ENCODE measurements at places on chromosomes 6 and 20.

DNA sequence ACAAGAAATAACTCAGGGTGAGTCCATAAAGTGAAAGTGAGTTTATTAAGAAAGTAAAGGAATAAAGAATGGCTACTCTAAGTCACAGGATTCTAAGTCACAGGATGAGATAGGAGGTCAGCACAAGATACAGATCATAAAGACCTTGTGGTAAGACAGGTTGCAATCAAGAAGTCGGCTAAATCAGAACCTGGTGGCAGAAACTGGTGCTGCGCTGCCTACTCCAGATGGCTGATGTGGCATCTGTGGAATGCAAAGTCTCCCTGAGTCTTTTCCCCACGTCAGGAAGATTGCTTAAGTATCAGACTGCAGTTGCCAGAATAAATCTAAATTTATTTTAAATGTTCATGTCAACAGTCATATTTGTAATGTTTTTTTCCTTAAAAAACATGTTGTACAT is 10.7 kb upstream of the KCNK15 start:
- H3K4me3 ChIP-seq = no peak overlapping the region
- peaks cover 14% of the 10 kb centered on the region for H3K27me3 ChIP-seq
- no peaks in the 10 kb centered on the region for H3K36me3 ChIP-seq
- no peaks in the 10 kb centered on the region for H3K4me1 ChIP-seq
- H3K27ac ChIP-seq = no peak overlapping the region

DNA sequence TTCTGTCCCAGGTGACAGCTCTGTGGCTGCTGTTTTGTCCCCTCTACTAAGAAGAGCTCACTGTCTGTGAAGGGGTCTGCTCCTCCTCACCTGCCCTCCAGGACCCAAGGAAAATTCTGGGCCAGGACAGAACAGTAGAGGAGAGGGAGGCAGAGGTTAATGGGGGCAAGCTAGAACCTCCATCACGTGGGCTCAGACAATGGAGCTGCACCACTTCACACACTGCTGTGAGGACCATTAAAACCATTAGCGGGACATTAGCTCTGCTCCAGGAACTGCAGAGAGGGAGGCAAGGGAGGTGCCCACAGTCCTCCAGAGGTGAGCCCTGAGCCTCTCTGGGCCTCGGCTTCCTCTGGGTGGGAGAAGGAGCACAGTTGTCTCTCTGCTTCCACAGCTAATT is 78.4 kb downstream of the NOL4L start:
- no peaks in the 10 kb centered on the region for H3K27me3 ChIP-seq
- H3K4me1 ChIP-seq = peaks cover 22% of the 10 kb centered on the region
- H3K36me3 ChIP-seq = peaks cover 49% of the 10 kb centered on the region
- no peak overlapping the region for H3K4me3 ChIP-seq

GRCh38 chr6:74166849-74167248 is 470.8 kb downstream of the CD109 start:
- no peak overlapping the region for H3K27ac ChIP-seq
- no peaks in the 10 kb centered on the region for H3K36me3 ChIP-seq
- DNase-seq = no peak
- H3K4me3 ChIP-seq = no peak overlapping the region
- no peaks in the 10 kb centered on the region for H3K27me3 ChIP-seq
- H3K4me1 ChIP-seq = no peaks in the 10 kb centered on the region

GRCh38 chr6:1609041-1609647 is 571 bp upstream of the FOXC1 start:
- H3K36me3 ChIP-seq = no peaks in the 10 kb centered on the region
- no peak overlapping the region for H3K27ac ChIP-seq
- no peak overlapping the region for H3K4me3 ChIP-seq
- peaks cover 30% of the 10 kb centered on the region for H3K4me1 ChIP-seq
- peaks cover 51% of the 10 kb centered on the region for H3K27me3 ChIP-seq
- no peak for DNase-seq

DNA sequence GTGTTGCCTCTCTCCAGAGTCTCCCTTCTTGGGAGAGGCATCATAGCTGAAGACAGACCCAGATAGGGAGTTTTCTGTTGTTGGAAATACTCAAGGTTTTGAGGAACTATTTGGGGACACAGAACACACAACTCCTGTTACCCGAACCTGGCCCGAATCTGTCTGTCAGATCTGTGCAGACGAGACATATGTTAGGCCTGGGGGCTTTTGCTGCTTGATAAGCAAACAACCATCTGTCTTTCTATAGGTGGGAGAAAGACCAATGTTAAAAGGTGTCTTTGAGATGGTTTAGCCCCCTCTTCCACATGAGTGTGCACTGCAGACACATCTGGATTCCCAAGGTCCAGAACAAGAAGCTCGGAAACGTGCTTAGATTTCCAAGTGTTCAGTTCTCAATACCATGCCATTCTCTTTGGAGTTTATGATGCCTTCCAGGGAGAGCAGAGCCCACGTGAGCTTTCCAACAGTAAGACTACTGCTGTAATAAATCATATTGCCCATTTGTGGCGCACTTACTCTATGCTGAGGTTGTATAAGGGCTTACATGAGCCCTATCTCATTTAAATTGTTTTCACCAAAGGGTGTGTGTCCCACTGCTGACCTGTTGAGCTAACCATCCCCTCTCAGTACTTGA is 3.8 kb upstream of the STX16 start:
- H3K27me3 ChIP-seq = no peaks in the 10 kb centered on the region
- DNase-seq = no peak
- no peaks in the 10 kb centered on the region for H3K36me3 ChIP-seq

- H3K27me3 ChIP-seq = peaks cover 93% of the 10 kb centered on the region
- H3K4me1 ChIP-seq = peaks cover 5% of the 10 kb centered on the region
- H3K27ac ChIP-seq = no peak overlapping the region
- H3K4me3 ChIP-seq = no peak overlapping the region
These were observed 185.0 kb downstream of the ERMARD start for GRCh38 chr6:169936355-169936975.

DNA sequence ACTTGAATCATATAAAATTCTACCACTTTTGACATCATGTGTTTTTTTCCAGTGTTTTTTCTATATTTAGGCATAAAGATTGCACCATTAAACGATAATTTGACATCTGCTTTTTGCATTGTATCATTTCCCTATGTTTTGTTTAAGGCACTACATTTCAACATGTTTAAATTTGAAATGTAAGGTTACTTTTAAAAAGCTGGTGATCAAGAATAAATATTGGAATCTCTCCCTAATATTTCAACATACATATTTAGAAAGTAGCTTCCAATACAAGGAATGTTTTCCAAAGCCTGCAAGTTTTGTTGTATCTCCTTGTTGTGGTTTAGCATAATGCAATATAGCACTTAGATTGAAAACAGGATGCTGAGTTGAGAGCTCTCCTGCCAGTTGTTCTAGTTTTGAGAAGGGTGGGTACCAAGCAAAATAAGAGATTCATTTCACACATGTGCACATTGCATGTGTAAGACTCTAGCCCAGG is 76.5 kb downstream of the SYNJ2 start:
- no peak overlapping the region for H3K27ac ChIP-seq
- no peak for DNase-seq
- H3K36me3 ChIP-seq = peaks cover 5% of the 10 kb centered on the region
- no peaks in the 10 kb centered on the region for H3K27me3 ChIP-seq

- H3K36me3 ChIP-seq = peaks cover 66% of the 10 kb centered on the region
- no peak overlapping the region for H3K27ac ChIP-seq
- no peak for DNase-seq
- H3K4me3 ChIP-seq = no peak overlapping the region
- no peaks in the 10 kb centered on the region for H3K4me1 ChIP-seq
- H3K27me3 ChIP-seq = no peaks in the 10 kb centered on the region
These were observed 34.8 kb downstream of the TOP1 start for GRCh38 chr20:41063442-41063841.

- H3K36me3 ChIP-seq = no peaks in the 10 kb centered on the region
- no peak overlapping the region for H3K4me3 ChIP-seq
- no peak for DNase-seq
- no peaks in the 10 kb centered on the region for H3K27me3 ChIP-seq
- no peaks in the 10 kb centered on the region for H3K4me1 ChIP-seq
These were observed 802.4 kb downstream of the TFAP2A start for GRCh38 chr6:9612489-9612888.

- no peaks in the 10 kb centered on the region for H3K27me3 ChIP-seq
- H3K4me1 ChIP-seq = peaks cover 30% of the 10 kb centered on the region
- peaks cover 32% of the 10 kb centered on the region for H3K36me3 ChIP-seq
These were observed 5.7 kb downstream of the TMEM181 start for GRCh38 chr6:158565482-158566040.

GRCh38 chr6:106281661-106282060 is 43.9 kb downstream of the ATG5 start:
- no peak overlapping the region for H3K4me3 ChIP-seq
- no peaks in the 10 kb centered on the region for H3K4me1 ChIP-seq
- no peaks in the 10 kb centered on the region for H3K27me3 ChIP-seq

GRCh38 chr20:14012671-14013070 is 17.4 kb downstream of the MACROD2 start:
- no peak overlapping the region for H3K4me3 ChIP-seq
- H3K27ac ChIP-seq = no peak overlapping the region
- H3K27me3 ChIP-seq = no peaks in the 10 kb centered on the region
- H3K36me3 ChIP-seq = no peaks in the 10 kb centered on the region

DNA sequence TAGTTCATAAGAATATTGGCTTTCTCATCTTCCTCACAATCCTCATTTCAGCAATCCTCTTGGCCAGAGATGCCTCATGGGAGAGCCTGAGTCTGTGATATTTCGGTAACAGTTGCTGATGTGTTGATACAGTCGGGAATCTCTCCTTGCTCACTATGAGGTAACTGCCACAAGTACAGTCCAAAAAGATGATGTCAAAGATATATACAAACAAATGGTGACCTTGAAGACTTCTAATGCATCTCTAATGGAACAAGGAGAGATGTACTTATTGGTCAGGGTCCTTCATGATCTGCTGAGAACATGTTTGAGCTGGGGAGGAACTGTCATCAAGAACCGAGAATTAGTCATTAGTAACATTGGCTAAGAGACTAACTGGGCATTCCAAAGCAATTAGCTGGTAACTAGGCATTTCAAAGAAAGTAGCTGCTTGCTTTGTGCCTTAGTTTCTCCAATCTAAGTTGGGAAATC is 56.1 kb downstream of the FILIP1 start:
- no peaks in the 10 kb centered on the region for H3K4me1 ChIP-seq
- H3K4me3 ChIP-seq = no peak overlapping the region
- no peaks in the 10 kb centered on the region for H3K27me3 ChIP-seq
- DNase-seq = no peak

DNA sequence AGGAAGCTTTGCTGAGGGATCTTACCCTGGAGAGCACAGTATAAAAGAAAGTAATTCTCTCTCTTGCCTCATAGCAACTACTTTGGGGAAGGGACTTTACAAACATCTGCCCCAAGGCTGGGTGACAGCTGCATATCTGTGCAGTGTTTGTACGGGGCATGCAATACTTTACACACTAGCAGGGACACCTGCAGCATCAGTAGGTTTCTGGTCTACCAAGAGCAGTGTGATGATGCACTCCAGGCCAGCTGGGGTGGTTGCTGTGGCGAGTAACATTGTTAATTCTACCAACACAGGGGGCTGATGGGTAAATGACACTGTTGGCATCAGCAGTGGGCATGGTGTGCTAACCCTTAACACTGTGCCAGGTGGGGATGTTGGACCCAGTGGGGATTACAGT is 48.0 kb downstream of the ADTRP start:
- H3K4me1 ChIP-seq = peaks cover 8% of the 10 kb centered on the region
- no peak for DNase-seq
- H3K27ac ChIP-seq = no peak overlapping the region
- H3K36me3 ChIP-seq = no peaks in the 10 kb centered on the region
- H3K4me3 ChIP-seq = no peak overlapping the region

DNA sequence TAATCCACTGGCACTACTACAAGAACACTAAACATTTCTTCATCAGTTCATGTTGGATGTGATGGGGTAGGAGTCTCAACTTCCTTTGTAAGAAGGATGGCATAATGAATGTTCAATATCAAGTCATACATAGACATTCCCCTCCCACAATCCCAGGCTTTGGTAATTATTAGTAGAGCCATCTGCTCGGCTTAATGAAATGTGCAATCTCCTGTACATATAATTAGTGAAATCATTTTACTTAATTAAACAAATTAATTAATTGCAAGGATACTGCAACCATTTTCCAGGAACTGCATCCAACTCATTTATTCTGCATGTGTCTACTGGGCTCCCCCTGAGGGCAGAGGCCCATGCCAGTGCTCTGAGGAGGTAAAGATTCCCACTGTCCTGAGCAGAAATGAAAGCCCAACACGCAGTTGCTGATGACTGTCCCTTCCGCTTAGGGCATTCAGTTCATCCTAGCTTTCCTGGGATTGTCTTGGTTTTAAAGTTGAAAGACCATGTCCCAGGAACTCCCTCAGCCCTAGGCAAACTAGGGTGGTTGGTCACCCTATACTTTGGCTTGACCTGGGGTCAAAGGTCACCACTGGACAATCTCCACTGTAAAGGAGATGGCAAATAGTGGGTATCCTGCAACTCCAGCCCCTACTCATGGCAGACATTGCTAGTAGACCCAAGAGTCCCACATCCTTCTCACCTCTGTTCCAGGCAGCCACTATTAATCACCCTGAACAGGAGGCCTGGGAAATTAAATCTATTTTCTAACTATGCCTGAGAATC is 109.8 kb downstream of the TRERF1 start:
- H3K36me3 ChIP-seq = no peaks in the 10 kb centered on the region
- no peak overlapping the region for H3K4me3 ChIP-seq
- H3K27ac ChIP-seq = no peak overlapping the region
- DNase-seq = no peak
- H3K4me1 ChIP-seq = no peaks in the 10 kb centered on the region
